ENCODE measurements at places on chromosomes 6 and 20.

DNA sequence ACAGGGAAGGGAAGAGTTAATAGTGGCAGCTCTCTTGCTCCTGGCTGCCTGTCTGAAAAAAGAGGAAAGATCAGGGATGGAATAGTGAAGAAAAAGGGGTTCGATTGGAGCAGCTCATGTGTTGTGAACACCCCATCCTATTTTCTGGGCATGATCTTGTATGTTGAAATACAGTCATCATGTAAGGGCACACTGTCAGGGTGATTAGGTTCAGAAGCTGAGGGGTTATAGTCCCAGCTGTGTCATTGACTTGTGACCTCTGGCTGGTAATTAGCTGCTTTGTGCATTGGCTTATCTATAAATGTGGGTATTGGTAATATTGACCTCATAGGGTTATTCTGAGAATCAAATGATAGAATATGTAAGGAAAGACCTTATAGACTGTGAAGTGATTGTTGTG, 30.1 kb downstream of the PHF20 start:
- no peak for DNase-seq

DNA sequence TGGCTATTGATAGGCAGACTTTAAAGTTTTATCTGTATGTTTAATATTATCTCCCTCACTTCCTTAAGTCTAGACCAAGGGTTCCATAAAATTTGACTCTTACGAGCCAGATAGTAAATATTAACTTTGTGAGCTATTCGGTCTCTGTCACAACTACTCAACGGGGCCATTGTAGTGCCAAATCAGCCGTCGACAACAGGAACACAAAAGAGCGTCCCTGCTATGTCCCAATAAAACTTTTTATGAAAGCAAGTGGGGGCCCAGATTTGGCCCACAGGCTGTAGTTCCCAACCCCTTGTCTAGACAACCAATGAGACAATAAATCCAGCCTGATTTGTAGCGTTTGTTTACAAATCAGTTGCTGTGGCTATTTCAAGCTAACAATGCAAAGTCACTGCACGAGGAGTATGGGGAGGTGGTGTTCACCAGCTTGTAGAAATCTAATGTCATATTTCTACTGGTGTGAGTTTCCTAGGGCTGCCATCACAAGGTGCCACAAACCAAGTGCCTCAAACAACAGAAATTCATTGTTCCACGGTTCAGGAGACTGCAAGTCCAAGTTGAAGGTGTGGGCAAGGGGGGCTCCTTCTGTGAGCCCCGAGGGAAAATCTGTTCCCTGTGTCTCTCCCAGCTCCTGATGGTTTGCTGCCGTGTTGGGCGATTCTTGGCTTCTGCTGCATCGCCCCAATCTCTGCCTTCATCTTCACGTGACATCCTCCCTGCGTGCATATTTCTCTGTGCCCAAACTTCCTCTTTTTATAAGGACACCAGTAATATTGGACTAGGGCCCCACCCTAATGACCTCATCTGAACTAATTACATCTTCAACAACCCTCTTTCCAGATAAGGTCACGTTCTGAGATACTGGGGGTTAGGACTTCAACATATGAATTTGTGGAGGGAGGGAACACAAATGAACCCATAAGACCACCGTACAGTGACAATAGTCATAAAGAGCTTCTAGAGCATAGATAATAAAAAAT, 356.0 kb upstream of the JARID2 start:
- no peak for DNase-seq

DNA sequence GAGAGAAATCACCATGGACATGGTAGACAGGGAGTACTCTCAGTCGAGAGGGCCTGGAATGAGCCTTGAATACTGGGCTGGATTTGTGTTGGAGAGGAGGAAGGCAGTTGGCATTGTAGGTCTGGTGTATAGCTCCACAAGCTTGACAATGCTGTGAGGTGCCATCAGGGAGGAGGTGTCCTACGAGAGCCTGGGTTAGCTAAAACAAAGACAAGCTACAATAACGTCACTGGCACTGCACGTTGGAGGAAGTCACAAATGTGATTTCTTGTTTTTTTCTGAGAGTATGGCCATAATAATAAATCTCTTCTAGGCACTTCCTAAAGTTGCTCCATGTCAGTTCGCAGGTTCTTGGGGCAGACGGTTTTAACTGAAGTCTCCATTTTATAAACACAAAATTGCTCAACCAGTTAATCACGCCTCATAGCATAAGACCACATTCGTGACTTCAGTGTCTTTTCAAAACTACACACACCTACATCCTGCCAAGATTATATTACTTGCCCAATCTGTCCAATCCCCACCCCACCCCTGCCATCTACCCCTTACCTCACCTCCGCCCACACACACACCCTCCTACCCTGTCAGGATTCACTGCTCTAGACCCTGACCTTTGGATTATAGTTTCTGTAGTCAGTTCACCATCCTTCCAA, 4.4 kb upstream of the HLA-DMB start:
- DNase-seq: no peak

DNA sequence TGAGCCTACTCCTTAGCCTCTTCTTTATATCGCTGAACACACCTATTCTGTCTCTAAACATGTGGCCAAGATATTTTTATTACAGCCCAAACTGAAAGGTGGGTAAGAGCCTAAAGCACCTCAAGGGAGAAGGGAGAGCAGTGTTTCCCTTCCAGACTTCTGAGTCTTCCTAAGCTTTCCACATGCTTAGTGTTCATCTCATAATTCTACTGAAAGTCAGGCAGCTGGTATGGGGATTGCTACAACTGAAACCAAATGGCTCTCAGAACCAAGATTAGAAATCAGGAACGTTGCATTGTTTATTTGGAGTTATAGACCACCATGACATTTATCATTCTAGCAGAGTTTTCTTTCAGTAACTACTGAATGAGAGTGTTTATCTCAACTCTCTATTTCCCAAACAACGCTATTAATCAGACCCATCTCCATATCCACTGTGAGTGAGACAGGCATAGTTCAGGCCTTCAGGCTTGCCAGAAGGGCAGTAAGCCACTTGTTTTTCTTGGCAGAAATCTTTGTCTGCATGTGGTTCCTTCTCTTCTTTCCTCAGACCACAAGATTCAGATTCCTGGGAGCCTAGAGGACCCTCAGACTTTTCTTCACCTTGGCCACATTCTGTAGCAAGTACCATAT, 22.8 kb downstream of the VGLL2 start:
- DNase-seq: no peak
